ENCODE measurements at places on chromosomes 2 and 18.

GRCh38 chr2:119222213-119222612, 1.4 kb upstream of the STEAP3 start:
- no peak for DNase-seq

DNA sequence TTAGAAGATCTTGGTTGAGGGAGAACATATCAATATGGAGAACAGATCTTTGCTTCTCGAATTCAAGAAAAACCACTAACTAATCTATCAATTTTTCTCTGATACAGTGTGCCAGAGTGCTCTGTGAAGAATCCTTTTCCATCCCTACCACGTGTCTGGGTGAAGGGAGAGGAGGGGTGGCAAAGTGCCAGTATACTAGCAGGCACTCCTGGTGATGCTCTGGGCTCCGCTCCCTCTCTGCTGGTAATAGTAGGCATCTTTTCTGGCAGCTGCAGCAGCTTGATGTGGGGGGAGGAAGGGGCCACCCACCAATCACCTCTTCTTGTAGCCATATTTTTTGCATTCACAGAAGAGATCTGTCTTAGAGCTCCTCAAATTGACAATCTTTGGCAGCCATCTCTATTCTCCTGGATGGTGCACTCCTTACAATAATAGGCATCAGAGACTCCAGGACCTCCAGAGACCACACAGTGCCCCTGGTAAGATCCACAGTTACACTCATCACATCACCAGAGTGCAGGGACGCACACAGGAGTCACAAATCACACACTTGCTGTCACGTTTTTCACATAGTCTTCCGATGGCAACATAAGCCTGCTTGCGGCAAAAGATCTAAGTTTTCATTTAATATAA, 15.7 kb downstream of the STK39 start:
- DNase-seq, result no peak

- DNase-seq, result no peak
Measured at GRCh38 chr2:69216535-69217332, 170.3 kb downstream of the GFPT1 start.

DNA sequence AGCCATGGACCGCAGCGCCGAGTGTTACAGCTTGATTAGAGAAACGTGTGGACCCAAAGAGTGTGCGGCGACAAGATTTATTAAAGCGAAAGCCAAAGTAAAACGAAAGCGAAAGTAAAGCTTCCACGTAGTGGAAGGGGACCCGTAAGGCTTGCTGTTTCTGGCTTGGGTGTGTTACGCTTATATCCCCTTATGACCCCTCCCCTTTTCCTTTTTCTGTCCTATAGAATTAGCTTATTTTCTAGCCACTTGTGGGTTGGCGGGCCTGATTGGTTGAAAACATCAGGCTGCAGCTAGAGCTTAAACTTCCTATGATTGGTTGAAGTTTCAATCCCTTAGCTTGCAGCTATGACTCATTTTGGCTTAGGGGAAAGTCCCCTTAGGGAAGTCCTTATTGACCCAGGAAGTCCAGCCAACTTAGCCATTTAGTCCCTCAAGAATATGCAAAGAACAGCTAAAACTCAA, 969.7 kb downstream of the DCDC2C start:
- DNase-seq, result no peak

DNA sequence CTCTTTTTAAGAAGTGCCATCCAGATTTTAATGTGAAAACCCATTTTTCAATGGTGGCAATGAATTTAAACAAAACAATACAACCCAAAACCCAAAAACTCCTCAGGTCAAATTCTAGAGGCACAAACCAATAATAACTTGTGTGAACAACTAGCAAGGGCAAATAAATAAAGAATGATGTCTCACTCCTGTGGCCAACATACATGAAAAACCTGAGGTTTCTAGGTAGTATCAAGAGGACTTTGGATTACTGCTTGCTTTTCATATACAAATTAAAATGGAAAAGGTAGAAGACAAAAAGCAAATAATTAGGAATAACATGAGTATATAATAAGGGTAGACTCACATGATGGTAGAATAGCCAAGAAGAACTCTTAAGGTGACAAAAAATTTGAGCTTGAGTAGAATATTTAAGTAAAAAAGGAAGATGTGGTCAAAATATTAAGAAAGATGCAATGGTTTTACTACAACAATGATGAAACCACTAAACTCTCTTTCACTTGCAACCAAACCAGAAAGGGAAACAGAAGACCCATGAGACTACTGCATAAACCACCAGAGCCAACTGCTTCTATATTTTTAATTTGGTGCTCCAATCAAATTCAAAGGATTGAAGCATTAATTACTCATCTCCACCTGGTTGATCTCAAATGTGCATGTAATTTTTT, 53.5 kb downstream of the DARS1 start:
- no peak for DNase-seq

DNA sequence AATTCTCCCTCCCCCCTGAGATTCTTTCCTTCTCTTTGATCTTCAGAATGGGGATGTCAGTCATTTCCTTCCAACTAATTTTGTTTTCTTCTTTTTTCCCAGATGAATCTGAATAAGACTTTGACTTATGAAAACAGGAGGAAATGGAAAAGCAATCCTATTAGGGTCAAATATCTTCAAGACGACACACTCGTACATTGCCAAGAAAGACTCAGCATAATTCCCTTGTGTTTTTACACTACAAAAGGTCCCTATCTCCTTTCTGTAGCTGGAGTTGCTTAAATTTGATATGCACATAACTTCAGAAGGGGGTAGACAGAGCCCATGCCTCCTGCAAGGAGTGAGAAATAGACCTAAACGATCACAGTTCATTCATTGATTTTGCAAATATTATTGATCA, 230.3 kb upstream of the RBBP8 start:
- no peak for DNase-seq

- no peak for DNase-seq
Measured at GRCh38 chr2:38185012-38185491, 109.1 kb upstream of the CYP1B1 start.
